ENCODE measurements at places on chromosomes 6 and 20.

DNA sequence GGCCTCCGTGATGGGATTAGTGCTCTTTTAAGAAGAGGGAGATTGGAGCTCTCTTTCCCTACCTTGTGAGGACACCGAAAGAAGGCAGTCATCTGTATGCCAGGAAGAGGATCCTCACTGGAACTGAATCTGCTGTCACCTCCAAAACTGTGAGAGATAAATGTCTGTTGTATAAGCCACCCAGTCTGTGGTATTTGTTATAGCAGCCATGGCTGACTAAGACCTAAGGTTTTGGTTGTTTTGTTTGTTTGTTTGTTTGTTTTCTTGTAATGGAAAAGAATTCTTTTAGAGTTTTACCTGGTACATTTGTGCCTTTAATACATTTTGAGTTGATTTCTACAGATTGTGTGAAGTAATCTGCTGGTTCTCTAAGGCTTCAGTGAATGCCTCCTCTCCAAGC is 7.6 kb downstream of the RPP21 start:
- no peak for DNase-seq

DNA sequence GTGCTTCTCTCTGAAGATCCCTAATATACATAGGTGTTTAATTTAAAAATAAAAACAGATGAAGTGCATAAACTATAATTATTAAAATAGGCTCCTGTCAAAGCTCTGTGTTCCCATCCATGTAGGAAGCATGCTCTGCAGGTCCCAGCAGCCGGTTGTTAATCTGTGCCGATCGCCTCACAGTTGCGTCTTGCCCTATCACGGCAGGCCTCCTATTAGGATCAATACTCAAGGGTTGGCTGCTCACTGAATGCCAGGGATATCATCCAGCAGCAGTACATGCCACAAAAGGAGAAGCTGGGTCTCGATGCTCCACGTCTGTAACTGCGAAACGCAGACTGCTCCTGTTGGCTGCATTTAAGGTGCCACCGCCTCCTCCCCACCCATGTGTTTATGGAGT is 369.8 kb downstream of the CDH4 start:
- no peak for DNase-seq

DNA sequence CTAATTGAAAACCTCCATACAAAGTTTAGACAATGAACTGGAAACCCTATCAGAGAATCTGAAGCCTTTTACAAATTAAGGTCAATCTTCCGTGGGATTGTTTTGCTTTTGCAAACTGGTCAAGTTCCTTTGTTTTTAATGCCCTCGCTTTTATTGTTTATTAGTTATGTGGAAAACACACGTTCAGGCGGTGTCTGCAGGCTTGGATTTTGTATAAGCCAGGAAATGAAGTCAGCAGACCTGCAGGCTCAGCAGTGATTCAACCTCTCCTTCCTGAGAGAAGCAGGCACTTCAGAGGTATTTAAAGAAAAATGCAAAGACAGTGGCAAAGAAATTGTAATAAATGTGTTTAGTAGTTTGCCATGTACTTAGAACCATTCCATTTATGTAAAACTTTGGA is 103.4 kb upstream of the PDE10A start:
- no peak for DNase-seq

DNA sequence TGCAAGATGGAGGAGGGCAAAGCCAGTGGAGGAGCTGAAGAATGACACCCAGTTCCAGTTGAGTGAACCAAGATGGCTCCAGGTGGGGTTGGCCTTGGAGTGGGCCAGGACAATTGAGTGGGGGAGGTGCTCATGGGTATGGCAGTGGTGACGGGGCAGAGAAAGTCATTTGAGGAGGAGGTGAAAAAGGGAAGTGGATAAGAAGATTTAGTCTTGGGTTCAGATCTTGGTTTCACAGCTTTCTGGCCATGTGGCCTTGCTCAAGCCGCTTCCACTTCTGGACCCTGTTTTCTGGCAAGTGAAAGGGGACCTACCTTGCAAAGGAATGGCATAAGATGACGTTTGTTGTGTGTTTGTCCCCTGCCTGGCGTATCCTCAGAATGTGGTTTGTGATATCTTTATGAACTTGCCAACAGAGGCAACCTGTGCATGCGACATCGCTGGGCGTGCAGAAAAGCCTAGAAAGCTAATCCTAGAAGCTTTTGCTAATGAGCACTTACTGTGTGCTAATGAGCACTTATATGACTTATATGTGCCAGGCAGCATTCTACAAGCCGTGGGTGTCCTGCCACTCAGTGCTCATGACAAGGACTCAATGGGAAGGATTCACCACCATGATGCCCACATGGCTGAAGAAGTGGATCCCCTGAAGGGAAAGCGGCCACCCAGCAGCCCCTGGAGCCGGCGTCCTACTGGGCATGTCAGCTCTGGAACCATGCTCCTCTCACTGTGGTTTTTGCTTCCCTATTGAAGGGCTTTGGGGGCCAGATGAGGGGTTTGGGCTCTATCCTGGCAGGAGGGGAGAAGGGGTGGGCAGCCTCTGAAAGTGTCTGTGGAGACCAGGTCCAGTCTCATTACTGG is 23.6 kb upstream of the STX16 start:
- DNase-seq = no peak

- no peak for DNase-seq
Measured at GRCh38 chr6:41975276-41975675, 33.7 kb upstream of the CCND3 start.

DNA sequence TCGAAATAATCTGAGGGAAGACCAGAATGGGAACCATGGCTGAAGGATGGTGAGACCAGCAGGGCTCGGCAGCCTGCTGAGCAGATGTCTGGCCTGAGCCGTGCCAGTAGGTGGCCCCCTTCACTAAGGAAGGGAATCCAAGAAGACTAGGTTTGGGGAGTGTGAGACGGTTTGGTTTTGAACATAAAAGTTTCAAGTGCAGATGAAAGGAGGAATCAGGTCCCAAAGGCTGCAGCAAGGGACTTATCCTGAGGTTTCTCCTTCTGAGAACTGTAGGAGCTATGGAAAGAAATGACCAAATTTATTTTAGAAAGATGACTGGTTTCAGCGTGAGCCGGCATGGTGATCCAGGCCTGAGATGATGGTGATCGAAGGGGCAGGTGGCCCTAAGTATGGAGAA is 4.6 kb upstream of the OSER1 start:
- peak; percentile 80 for DNase-seq

DNA sequence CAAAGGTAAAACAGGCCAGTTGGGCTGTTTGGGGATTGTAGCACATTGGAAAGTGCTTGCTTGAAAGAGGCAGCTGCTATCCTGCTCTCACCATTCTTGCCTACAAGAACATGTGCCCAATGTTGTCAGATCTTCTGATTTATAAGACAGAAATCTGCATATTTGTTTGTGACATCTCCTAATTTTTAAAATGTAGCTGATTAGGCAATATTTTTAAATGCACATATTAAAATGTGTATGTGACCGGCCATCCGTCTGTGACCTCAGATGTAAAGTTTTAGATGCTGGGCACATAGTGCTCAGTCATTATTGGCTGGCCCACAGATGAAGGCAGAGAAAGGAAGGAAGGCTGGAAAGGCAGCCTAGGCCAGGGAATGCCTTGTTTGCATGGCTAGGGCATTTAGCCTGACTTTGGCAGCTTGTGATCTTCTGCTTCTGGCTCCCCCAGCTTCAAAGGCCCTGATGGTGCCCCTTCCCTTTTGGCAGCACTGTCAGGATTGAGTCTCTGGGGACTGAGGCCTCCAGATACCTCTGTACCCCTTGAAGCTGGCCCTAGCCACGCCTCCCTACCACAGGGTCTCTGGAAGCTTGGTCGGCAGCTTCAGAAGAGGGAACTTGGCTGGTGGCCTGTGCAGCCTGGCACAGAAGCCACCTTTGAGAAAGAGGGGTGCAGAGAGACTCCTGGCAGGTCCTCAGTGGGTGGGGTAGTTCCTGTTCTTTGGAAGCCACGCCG is 6.4 kb downstream of the SNPH start:
- no peak for DNase-seq

DNA sequence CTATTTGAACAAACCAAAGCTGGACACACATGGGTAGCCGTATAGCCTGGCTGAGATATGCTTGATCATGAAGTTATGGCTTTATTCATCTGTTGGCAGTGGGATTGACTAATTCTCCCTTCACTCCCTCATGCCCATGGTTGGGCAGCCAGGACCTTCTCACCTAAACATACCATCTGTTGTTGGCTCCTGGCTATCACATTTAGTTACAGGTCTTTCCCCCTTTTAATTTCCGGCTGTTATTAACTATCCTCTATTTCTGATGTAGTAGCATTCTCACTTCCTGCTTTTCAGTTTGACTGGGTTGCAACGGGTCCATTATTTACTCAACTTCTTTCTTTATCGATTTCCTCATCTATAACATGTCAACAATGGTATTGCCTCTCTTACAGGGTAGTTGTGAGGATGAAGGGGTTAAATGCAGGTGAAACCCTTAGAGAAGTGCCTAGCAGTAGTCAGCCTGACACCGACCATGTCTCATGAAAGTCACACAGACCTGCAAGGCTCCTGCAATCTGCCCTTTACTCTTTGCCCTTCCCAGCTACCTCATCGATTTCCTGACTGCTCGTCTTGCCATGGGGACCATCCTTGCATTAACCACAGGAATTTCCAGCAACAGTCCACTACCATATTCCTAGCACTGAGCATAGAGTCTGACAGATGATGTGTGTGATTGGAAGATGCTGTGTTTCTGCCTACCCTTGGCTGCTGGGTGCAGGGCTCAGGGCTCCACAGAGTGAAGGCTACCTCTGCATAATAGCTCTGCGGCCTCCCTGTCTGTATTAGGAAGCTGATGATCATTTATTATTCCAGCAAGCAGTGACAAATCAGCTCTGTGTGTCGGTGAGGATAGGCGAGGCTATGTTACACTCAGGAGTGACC is 42.2 kb downstream of the PPP1R14C start:
- no peak for DNase-seq

DNA sequence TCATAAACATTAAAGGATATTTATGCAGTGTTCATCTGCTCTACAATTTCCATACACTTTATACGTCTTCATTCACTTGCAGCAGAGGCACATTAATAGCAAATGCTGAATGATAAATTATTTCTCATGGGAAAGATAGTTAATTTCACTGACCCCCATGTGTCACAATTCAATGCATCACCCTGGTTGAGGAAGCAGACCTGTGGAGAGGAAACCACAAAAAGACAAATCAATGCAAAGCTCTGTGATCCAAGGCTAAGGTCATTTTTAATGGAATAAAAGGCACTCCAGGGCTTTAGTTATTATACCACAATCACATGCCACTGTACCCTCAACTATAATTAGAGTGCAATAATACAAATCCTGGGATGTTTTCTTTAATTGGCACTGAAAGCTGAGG is 40.3 kb upstream of the TENT5A start:
- DNase-seq = no peak

DNA sequence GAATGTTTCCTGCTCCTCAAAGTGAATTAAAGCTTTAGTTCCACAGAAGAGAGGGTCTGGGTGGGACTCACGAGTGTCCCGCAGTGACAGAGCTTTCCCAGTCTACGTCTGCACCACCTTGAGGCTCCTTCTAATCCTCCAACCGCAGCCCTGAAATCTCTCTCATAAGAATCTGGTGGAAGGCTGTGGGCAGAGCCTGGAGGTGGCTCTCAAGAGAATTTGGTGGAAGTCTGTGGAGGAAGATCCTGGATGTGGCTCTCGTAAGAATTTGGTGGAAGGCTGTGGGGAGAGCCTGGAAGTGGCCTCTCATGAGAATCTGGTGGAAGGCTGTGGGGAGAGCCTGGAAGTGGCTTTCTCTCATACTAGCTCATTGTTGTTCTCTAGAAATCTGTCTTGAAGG is 13.8 kb upstream of the DUSP22 start:
- no peak for DNase-seq

DNA sequence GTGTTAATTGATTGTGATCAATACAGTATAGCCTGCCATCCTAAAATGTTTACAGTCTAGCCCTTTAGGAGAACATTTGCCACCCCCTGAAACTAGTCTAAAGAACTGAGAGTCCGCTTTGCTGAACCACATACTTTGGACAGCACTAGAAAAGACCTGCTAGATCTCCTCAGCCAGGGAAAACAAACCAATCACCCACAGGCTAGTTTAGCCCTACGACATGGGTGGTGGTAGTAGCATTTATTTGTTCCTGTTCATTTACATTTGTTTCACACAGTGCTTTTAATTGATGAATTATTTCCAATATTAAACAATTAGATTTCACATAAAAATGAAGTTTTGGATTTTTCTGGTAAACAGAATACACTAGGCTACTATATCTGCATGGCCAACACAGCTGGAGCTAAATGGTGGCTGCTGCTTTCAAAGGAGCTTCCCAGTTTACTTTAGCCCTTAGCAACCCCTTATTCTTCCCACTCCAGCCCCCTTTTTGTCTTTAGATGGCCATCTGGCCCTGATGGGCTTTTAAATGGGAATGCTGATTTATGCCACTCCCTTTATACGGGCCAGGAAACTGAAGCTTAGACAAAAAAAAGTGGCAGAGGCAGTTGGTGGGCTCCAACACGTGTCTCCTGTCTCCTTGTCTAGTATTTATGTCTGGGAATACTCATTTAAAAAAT is 72.4 kb downstream of the ADGRG6 start:
- no peak for DNase-seq

DNA sequence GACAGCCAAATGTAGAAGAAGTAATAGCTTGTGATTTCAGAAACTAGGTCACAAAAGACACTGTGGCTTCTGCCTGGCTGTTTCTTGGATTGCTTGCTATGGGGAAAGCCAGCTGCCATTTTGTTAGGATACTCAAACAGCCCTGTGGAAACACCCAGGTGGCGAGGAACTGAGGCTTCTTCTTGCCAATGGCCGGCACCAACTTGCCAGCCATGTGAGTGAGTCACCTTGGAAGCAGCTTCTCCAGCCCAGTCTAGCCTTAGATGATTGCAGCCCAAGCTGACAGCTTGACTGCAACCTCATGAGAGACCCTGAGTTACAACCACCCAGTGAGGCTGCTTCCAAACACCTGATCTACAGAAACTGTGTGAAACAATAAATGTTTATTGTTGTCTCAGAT is 11.9 kb upstream of the KIAA1755 start:
- no peak for DNase-seq

DNA sequence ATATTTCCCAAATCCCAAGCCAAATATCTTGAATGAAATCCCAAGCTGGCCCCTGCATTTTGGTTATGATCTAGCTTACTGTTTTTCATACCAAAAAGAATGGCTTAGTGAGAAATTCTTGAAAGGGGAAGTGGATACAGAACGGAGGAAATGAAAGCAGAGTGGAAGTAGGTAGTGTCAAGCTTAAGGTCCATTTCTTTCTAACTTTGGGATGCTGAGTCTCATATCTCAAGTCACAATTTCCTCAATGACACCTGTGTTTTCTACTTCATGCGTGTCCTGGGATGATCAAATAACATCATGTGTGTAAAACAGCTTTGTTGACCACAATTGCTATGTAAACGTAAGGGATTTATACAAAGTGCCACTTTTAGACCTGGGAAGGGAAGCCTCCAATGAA is 238.8 kb upstream of the SLC35B3 start:
- DNase-seq = no peak

DNA sequence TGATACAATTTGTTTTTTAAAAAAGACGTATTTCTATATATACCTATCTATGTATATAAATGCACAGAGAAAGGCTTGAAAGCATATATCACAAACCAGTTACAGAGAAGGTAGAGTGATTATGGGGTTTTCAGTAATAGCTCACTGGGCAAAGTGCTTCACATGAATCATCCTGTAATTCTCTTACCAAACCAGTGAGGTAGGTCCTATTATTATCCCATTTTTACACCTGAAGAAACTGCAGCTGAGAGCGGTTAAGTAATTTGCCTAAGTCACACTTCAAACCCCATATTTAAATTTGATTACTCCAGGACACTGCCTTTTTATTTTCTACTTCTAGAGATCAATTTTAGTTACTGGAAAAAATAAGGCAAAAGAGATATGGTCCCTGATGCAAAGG is 4.4 kb downstream of the GSS start:
- no peak for DNase-seq
